ENCODE measurements at places on chromosomes 7 and 10. TPM values are rescaled to one million over a fixed set of nuclear protein-coding genes. Genes with fewer than 3 reads are reported as not detected.

DNA sequence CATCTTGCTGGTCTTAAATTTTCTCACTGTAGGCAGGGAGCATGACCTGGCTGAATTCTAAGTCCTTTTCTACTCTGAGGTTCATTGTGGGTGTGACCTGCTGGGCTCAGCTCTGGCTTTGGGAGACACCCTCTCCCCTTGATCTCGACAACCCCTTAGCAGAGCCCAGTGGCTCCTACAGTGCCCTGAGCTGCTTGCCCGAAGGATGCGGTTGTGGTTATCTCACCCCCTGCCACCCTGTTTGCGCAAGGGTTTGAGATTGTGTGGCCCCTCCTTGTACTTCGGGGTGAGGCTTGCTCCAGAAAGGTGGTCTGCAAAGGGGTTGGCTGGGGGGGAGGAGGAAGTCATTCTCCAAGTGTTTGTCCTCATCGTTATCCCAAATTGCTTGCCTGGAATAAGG lies 55.3 kb downstream of the TCF7L2 start:
- no peak for DNase-seq

DRGX gene
- not detected for polyA plus RNA-seq

GRCh38 chr10:27628621-27629020 lies 117.0 kb downstream of the MKX start:
- no peak for DNase-seq

DNA sequence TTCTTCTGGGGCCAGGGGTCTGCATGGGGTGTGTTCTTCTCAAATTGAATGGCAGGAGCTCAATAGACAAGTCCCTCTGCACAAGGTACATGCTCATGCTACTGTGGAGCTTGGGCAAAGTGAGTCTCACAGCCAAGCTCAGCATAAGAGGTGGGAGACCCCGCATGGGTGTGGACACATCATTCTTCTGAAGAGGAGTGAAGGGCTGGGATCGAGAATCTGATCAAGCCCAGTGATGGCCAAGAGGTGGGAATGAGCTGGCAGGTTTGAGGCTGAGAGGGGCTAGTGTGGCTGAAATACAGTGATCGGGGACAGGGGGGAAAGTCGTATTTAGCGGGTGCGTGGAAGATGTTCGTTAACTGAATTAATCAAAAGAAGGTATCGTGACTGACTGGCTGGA lies 32.6 kb downstream of the CDH23 start:
- no peak for DNase-seq

GRCh38 chr10:93813507-93814465 lies 56.0 kb downstream of the LGI1 start:
- peak; percentile 38 for DNase-seq

URGCP gene
- polyA plus RNA-seq: 12.5 TPM

DNA sequence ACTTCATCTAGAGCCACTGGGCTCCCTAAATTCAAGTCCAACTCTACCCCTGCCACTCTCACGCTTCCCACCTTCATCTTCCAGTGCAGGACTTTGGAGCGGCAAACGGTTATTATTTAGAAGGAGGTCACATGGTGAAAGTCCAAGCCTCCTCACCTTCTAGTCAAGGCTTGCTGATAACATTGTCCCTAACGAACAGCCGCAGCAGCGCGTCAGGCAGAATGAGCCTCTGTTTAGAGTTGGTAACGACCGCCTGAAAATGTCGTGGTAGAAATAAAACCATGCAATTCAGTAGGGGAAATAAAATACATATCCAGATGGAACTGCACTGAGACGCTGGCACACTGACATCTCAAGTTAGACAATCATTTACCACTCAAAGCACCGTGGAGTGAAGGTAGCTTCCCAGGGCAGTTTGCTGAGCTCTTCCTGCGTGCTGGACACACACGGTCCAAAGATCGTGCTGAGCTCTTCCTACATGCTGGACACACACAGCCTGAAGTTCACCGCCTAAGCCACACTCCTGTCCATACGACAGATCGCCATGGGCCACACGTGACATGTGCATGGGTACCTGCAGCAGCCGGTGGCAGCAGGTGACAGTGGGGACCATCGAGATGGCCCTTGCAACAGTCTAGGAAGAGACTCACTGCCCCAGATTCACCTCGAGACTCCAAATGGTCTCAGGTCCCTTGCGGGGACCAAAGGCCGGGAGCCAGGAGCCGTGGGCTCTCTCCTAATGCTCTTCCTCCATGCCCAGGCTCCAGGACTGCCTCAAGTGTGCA lies 323.5 kb downstream of the PTPRN2 start:
- DNase-seq: no peak

DNA sequence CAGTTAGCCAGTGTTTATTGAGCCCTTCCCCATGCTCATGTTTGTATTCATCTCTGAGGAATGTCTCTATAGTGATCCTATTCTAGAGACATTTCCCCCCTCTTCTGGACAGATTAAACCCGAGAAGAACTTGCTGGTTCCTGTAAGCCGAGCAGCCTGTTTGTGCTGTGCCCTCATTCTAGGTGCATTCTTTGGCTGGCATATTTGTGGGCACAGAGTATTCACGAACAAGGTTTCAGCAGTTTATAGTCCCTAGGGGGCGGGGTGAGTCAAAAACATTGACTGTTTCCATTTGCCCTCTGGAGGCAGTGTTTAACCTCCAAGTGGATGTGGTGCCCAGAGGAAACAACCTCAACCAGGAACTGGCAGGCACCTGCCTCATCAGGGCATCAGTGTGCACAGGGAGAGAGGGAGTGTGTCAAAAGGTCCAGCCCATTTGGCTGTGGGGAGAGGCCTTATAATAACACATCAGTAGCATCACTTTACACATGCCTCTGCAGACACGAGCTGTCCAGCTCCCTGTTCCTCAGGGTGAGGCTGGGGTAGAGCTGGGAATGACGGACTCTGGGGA lies 273.3 kb upstream of the LRGUK start:
- peak; percentile 18 for DNase-seq

GRCh38 chr10:133379152-133379800 lies at the start of gene PAOX:
Gene PAOX (plus strand): TSS chr10:133379262. CDS start chr10:133379317, 55 bp downstream.
- DNase-seq: peak; percentile 87

PAPOLB gene
- not detected for polyA plus RNA-seq

GRCh38 chr10:11557513-11557912 lies 53.9 kb downstream of the USP6NL start:
- DNase-seq: peak; percentile 57

DNA sequence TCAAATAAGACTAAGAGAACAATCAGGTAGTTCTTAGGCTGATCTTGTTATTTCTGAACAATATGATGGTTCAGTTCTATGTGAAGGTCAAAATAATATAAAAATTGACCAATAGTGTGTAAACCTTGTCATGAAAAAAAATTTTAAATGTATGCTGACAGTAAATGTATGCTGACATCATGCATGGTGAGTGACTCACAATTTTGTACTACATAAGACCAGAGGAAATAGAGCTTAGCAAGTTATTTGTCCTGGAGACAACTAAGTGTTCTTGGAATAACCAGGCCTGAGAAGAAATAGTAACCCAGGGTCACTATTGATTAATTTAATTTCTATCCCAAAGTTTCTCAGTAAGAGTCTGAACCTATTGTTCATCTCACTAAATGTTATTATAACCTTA lies 182.2 kb upstream of the PCDH15 start:
- DNase-seq: no peak

- DNase-seq: no peak
Observed at GRCh38 chr7:40299097-40299496, 164.3 kb downstream of the SUGCT start.

DNA sequence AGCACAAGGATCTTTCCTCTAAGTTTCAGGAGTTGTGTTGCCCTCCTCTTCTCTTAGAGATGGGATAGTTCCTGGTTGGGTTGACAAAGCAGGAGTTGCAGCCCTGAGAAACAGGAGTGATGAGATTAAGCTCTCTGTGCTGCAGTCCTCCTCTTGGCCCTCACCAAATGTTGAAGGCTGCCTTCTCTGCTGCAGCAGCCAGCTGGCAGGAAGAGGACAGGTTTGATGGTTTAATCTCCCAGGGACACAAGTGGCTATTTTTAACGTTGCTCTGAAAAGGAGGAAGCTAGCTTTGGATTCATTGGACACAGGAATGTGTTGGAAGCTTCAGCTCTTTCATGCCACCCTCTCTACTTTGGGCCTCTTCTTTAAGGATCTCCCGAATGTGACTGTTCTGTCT lies 9.4 kb downstream of the STRIP2 start:
- DNase-seq: no peak

DNA sequence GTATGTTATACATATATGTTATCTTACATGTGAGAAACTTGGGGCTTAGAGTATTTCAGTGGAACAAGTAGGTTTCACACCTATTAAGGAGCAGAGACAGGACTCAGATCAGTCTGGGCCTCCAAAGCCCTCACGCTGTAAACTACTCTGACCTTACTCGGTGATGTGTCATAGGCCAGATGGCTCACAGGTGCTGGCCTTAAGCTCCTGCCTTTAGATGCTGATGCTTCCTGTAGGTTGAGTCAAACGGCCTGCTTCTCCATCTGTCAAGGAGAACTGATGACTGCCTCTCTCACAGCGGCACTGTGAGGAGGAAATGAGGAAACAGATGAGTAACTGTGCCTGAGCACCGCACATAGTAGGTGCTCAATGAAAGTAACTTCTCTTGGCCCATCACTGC lies 312.6 kb upstream of the COBL start:
- no peak for DNase-seq

CLDN15 gene
- polyA plus RNA-seq: 42.1 TPM

GRCh38 chr7:335358-336148 lies 45.6 kb downstream of the FOXL3 start:
- DNase-seq: no peak

- no peak for DNase-seq
Observed at GRCh38 chr10:86497621-86498020, 24.0 kb downstream of the WAPL start.

- DNase-seq: peak; percentile 64
Observed at GRCh38 chr10:38038107-38038931, 27.8 kb downstream of the ZNF33A start.

DNA sequence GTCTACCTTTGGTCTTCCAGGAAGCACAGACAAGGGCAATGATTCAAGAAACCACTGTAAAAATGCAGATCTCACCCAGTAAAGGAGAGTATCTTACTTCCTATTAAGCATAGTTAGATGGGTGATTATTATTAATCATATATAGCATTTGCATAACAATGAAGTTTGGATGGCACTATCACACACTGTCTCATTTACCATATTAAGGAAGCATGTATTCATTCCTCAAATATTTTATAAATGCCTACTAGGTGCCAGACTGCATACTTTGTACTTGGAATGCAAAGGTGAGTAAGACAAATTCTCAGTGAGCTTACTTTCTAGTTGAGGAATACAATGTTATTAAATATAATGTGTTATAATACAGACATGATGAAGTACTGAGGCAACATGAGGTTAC lies 53.9 kb upstream of the SKAP2 start:
- DNase-seq: no peak

PPP1R9A gene
- polyA plus RNA-seq: 1.1 TPM

OR2A1 gene
- polyA plus RNA-seq: 0.31 TPM

TMEM196 gene
- not detected for polyA plus RNA-seq

DNA sequence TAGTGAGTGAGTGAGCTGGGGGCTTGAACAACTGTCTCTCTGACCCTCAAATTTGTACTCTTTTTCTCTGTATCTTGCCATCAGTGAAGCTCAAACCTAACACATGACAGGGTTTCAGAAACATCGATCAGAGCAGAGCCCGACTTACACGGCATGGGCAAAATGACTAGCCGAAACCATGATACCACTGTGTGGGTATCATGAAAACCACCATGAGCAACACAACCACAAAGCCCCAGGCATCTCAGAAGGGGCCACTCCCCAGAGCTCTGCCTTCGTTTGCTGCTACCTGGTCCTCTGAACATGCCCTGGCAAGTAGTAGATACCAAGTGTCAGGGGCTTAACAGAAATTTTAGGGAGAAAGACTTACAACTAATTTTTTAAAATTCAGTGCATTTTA lies 308.5 kb downstream of the WDR11 start:
- DNase-seq: no peak

DNA sequence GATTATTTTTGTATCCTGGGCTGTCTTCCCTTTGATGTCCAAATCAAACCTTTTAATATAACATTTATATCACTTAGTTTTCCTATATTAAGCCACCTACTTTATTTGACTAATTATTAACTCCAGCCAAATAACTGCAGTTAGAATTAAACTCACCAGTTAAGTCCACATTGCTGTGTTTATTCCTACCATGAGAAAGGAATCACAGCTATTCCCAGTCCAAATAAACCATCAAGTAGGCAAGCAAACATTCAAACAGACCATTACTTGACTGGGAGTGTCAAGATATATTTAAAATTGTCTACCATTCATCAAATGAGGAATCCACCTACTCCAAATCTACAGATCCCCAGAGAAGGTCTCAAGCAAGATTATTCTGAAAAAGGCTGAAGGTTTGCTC lies 22.4 kb downstream of the PDE1C start:
- DNase-seq: no peak

Measured in B cell (primary cell).